ENCODE measurements at places on chromosomes 16 and 17.
A peak's percentile ranks its signal among the peaks of the same experiment; 100 is the strongest.

GRCh38 chr16:65624666-65625065 is 502.8 kb upstream of the CDH11 start:
- no peak for DNase-seq

DNA sequence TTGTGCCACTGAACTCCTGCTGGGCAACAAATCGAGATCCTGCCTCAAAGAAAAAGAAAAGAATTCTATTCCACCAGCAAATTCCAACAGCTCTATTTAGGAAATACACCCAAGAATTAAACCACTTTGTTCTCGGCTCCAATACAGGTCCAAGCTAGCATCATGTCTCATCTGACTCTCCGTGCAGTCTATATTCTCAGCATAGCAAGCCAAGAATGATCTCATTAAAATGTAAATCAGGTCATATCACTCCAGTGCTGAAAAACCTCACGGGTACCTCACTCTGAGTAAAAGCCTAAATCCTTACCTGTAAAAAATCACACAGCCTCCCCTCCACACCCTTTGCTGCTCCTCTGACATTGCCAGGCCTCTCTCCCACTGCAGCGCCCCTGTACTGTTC is 23.9 kb downstream of the UBE2G1 start:
- DNase-seq: no peak

- DNase-seq: no peak
These were observed 13.1 kb upstream of the MMD start for GRCh38 chr17:55434721-55435120.

DNA sequence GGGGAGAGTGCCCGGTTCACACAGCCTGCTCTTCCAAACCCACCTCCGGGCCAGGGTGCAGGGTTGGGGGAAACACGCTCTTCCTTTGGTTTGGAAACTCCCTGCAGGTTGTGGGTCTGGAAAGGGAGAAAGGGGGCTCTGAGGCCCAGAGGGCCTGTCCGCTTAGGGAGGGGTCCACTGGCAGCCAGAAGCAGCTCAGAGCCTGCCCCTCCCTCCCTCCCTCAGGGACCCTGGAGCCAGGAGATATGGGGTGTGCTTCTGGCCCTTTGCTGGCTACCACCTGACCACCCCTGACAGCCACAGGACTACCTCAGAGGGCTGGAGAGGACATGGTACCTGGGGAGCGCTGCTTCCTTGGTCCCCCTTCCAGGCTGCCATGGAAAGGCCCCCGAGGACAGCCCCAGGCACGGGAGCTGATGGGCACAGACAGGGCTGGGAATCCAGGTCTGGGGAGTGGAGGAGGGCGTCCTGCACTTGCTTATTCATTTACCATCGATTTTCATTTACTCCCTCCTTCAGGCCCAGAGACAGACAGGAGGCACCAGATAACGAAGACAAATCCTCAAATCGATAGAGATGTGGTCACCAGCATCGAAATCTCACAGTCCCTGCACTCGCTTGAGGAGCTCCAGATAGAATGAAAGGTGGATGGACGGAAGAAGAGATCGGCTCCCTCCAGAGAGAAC is 48.4 kb upstream of the DOC2B start:
- no peak for DNase-seq

- DNase-seq: peak; percentile 82
These were observed 7.8 kb downstream of the SUPT4H1 start for GRCh38 chr17:58344047-58344790.

DNA sequence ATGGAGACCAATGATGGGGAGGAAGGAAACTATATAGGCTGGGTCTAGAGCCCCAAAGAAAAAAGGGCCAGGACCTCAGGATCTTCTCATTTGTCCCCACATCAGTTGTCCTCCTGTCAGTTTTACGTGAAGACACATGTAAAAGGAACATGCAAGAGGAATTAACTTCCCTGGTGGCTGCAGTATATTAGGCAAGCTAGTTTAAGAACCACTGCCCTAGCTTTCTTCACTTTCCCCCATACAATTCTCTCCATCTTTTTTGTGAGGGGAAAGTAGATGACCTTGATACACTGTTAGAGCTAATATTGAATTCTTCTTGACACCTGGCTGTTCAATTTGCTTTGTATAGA is 2.3 kb downstream of the MAP3K3 start:
- DNase-seq: no peak

GRCh38 chr16:12543700-12544476 is 259.8 kb downstream of the CPPED1 start:
- no peak for DNase-seq

- DNase-seq: no peak
These were observed 25.8 kb downstream of the ADGRG5 start for GRCh38 chr16:57568173-57568678.

DNA sequence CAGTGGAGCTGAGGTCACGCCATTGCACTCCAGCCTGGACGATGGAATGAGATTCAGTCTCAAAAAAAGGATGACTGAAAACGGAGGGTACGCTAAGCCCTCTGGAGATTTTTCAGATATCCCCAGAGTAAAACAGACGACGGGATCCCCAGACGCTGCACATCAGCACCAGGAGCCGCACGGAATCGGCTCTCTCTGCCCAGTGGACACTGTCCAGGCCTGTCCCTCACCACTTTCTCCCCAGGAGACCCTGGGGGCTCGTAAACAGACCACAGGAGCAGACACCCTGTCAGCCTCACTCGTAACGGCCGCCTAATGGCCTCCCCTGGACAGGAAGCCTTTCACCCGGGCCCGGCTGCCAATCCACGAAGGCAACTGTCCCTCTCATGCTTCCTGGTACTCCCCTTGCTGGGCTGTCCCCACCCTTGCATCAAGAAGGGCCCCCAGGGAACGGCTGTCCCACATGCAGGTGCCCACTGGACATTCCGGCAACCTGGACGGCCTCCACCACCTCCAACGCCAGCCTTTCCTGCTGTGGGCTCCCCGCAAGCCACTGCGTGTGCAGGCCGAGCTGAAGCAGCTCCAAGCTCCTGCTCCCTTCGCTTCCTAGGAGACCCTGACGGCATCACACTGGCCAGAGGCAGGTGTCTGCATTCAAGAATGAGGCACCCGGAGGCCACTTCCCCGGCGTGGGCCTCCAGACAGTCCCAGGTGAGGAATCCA is 74.3 kb downstream of the TIMM22 start:
- DNase-seq: no peak

- no peak for DNase-seq
These were observed 11.8 kb downstream of the MPO start for GRCh38 chr17:58268774-58269556.

- no peak for DNase-seq
These were observed 280.0 kb downstream of the TMEM114 start for GRCh38 chr16:8310323-8310722.

DNA sequence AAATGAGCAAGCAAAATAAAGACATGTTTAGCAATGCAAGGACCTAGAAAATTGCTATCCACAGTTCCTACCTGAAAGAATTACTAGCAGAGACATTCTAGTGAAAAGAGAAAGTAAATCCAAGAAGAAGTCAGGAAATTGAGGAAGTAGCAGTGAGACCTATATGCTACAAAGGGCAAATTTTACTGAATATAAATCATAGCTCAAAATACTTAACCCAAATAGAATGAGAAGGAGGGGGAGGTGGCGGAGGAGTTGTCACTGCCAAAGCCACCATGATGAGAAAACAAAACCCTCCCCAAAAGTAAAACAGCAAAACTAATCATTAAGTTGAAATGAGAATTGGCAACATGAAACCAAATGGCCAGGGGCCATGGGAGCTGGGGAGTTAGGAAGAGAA is 39.3 kb downstream of the PITPNM3 start:
- no peak for DNase-seq

- DNase-seq: no peak
These were observed 41.1 kb downstream of the TSC2 start for GRCh38 chr16:2088759-2089358.

DNA sequence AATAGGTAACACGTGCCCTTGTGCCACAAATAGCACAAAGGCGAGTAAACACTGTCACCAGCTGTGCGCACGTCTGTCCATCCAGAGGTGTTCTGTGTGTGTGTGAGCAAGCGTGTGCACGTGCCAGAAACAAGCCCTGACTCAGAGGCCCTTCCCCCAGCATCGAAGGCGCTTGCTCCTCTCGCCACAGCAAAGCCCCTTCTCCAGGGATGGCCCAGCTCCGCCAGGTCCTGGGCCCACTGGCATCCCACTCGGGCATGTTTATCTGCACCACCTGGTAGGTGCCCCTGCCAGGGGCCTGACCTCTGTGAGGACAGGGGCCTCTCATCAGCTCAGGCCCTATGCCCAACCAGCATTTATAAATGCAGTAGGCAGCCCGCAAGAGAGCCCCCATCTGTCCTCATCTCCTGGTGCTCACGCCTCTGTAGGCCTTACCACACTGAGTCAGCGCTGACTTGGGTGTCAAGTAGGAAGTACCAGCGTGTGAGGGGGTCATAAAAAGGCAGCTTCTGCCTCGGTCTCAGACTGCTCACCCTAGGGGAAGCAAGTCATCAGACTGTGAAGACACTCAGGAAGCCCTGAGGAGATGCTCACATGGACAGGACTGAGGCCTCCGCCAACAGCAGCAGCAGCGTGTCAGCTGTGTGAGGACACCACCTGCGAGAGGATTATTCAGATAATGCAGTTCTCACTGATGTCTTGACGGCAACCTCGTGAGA is 10.8 kb downstream of the TMEM235 start:
- no peak for DNase-seq

DNA sequence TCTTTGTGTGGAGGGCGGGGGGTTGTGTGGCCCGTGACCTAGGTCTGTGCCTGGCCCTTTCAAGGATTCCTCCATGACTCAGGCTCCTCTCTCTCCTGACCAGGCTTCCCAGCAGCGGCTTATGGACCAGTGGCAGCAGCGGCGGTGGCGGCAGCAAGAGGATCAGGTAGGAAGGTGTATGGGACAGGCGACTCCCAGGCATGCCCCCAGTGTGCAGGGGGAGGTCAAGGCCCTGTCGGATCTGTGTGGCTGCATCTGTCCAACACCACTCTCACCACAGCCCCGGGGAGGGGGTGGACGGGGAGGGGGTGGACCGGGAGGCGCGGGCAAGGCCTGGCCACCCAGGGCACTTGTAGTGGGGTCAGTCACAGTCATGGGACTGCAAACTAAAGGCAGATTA is 93.1 kb downstream of the CCDC182 start:
- DNase-seq: no peak

DNA sequence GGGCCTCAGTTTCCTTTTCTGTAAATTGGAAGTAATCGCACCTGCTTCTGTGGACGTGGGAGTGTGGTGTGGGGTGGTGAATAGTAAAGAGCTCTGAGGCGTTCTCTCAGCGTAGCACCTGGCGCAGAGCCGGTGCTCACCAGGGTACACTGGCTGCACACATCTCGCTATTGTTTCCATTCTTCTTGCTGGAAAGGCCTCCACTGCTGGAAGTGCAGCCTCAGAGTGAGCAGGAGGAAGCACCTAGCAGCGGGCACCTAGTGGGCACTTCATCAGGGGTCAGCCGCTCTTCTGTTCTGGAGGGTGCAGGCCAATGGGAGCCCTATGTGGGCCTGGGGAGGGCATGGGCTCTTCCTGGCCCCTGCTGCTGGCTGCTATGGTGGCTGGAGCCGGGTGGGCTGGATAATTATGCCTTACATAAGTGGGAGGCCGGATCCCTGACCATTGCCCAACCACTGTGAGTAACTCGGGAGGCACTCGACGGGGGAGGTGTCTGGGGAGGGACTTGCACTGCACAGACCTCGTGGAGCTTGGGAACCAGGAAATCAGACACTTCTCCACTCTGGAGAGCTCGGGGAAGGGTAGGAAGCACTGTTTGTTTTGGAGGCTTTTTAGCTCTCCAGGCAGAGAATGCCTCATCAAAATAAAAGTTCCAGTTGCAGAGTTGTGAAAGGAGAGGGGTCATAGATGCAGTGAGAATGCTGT is 1.7 kb downstream of the MAP2K3 start:
- no peak for DNase-seq

- DNase-seq: no peak
These were observed 221.5 kb downstream of the IRF8 start for GRCh38 chr16:86120201-86121192.

GRCh38 chr16:23833960-23834685 is 1.7 kb upstream of the PRKCB start:
- DNase-seq: peak; percentile 48

GRCh38 chr17:46862949-46863348 is 11.6 kb downstream of the WNT9B start:
- no peak for DNase-seq

DNA sequence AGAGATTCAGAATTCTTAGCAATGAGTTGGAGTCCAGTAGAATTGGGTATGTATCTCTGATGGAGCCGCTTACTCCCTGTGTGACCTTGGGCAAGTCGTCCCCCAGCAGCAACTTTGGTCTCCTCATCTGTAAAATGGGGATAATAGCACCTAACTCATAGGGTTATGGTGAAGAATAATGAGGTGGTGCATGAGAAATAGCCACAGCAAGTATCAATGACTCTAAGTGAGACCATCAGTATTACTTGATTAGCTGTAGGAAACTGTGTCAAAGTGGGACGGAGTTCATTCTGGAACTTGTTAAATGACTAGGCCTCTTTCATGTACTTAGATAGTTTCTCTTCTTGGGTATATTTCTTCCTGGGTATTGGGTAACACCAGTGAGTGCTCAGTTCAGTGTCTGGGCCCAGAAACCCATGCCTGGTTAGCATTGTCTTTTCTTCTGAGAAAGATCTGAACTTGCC is 6.4 kb downstream of the PRKCB start:
- no peak for DNase-seq

GRCh38 chr16:84294531-84295142 is at the start of gene WFDC1:
Gene WFDC1, plus strand, starts transcription at chr16:84294878. Its CDS starts 94 bp downstream, at chr16:84294972.
- DNase-seq: no peak

DNA sequence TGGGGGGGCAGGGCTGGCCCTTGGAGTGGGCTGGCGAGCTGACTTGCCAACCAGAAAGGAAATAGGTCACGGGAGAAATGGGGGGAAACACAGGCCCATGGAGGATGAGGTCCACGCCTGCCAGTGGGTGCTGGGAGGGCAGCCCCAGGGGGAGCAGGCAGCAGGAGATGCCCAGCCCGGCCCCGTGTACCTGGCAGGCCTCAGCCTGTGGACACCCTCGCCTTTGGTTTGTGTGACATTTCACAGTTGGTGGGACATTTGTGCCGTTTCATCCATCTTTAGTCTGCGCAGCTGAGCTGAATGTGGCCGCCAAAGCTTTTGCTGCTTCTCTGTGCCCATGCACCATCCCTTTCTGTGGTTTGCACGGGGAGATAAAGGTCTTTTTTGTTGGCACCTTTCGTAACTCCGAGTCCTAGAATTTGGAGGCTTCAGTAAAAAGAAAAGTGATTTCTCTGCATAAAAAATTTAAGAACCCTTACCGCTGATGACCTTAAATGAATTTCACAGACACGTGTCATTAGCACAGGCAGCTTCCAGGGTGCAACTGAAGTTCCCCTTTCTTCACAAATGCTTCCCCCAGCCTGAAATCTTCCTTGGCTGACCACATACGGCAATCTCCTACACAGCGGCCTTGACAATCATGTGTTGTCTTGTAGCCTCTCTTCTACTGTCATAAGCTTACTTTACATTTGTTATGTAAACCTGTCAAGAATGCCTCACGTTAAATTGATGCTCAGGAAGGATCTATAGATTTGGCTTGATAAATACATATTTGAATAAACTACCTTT is 193.6 kb downstream of the RPTOR start:
- peak; percentile 30 for DNase-seq

Data from CD4-positive, alpha-beta T cell treated with Interleukin-6 for 4 hours (primary cell).